ENCODE measurements at places on chromosomes 7 and 10. TPM values are rescaled to one million over a fixed set of nuclear protein-coding genes. Genes with fewer than 3 reads are reported as not detected.

FBXL13 gene
- total RNA-seq, result 0.45 TPM

TMEM236 gene
- total RNA-seq, result 0.10 TPM

AOAH gene
- 2.6 TPM for total RNA-seq

GPR15LG gene
- not detected for total RNA-seq

SLC29A3 gene
- 3.0 TPM for total RNA-seq

DNA sequence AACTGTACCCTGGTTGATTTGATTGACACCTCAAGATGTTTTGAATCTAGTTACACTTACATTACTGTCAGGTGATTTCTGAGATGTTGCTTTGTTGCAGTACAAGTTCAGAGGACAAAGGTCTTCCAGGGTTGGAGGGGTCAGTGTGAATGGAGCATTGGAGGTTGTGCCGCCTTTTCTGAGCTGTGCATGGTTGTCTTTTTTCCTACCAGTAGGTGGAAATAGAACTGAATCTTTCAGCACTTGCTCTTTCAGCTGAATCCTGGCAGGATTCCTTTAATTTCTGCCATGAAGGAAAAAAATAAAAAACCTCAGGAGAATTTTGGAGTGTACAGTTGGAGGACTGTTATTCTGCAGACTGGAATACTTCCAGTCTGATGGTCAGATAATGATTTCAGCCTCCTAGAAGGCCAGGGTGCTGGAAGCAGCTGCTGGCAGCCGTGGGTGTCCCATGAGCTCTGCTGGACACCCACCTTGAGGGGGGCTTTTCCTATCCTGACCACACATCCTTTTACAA, 82.7 kb downstream of the PLCE1 start:
- no peaks in the 10 kb centered on the region for H3K36me3 ChIP-seq
- DNase-seq, result no peak
- no peak overlapping the region for H3K27ac ChIP-seq
- H3K27me3 ChIP-seq, result peaks cover 3% of the 10 kb centered on the region
- H3K4me3 ChIP-seq, result no peak overlapping the region

- no peak for DNase-seq
- H3K4me1 ChIP-seq, result no peaks in the 10 kb centered on the region
- no peak overlapping the region for H3K4me3 ChIP-seq
- no peaks in the 10 kb centered on the region for H3K27me3 ChIP-seq
These were observed 32.0 kb downstream of the NUB1 start for GRCh38 chr7:151373599-151373998.

DNA sequence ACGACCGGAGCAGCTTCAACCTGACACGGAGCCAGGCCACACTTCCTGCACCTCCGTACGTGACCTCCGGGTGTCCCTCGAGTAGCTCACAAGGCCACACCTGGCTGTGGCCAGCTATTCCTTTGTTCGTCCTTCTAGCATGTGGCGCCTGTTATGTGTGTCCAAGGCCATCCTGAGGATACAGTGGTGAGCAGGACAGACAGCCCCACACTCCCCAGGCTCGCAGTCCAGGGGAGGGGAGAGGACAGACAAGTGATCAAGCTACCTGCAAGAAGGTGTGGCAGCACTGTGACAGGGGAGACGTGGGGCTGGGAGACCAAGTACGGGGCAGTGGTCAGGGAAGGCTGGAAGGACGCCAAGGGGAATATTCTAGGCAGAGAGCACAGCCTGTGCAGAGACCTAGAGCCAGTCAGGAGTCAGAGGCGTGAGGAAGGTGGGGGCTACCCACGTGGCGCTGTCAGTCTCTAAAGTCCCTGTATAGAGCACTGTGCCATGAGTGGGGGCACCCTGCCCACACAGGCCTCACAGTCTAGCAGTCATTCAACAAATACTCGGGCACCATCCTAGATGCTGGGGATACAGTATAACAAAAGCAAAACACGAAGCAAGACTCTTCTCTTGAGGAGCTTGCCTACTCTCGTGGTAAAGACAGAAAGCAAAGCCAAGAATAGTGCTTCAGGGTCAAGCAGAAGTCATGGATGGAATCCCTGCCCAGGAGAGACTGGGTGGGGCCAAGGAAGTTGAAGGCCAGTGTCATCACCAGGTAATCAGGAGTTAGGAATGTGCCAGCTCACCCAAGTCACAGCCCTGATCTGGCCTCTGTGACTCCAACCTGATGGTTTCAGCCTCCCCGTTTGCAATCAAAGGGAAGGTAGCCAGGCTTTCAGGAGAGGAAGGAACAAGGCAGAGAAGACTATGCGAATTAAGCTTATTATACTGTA, 58.6 kb downstream of the PROSER2 start:
- no peak for DNase-seq
- H3K27me3 ChIP-seq, result no peaks in the 10 kb centered on the region
- no peak overlapping the region for H3K27ac ChIP-seq
- no peaks in the 10 kb centered on the region for H3K36me3 ChIP-seq

DNA sequence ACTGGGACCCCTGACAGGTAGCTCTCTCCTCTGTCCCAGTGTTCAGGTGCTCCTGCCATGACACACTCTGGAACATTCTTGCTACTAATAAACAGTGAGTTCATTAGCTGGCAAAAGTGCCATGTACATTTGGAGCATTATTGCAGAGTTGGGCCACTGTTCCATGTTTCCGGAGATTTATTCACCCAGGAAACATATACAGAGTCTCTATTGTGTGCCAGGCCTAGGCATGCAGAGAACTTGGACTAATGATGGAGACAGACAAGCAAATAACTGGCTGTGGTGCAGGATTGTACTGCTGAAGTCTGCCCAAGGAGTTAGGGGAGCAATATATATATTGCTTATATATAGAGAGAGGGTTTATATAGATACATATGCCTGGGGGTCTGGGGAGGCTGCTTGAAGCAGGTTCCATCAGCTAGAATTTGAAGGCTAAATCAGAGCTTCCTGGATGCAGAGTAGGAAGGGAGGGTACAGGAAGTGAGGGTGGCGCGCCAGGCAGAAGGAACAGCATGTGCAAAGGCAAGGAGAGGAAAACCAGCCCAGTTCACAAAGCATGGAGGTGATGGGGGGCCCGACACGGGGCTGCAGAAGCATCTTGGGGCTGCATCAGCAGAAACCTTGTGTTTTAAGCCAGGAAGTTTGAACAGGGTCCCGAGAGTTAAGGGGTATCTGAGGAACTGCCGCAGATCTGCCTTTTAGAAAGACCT, 22.7 kb upstream of the EEPD1 start:
- H3K4me3 ChIP-seq, result no peak overlapping the region
- H3K27ac ChIP-seq, result no peak overlapping the region
- no peaks in the 10 kb centered on the region for H3K36me3 ChIP-seq
- DNase-seq, result no peak
- H3K4me1 ChIP-seq, result no peaks in the 10 kb centered on the region

GRCh38 chr10:9824631-9825071, 1193.0 kb upstream of the CELF2 start:
- DNase-seq, result no peak
- no peaks in the 10 kb centered on the region for H3K36me3 ChIP-seq
- H3K27ac ChIP-seq, result no peak overlapping the region
- no peak overlapping the region for H3K4me3 ChIP-seq

DNA sequence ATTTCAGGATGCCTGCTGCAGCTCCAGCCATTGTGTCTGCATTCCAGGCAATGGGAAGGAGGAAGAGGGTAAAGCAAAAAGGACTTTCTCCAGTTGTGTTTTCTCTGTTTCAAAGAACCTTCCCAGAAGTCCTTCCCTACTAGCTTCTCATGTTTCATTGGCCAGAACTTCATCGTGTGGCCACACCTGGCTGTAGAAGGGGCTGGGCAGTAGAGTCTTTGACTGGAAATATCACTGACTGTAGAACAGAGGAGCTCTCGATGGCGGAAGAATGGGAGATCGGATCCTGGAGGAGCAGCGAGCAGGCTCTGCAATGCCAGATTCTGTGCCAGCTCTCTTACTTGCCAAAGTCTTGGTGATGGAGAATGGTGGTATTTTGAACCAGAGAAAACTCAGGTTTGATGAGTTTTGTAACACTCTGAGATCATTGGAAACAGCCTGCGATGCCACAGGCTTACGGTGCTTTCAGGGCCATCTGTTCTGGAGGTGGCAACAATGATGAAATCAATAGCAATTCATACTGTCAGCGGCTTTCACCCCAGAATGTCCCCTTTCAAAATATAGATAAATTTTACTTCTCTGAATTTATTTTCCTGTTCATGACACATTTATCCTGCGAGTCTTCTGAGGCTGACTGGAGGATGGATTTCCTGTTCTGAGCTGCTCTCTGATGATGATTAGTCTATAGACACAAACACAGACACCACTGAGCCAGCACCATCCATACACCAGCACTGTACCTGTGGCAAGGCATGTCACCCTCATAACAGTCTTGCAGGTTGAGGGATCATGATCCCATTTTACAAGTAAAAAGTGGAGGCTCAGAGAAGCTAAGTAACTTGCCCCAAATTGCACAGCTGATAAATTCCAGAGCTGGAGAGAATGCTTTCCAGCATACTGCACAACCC, 204.2 kb downstream of the EMX2 start:
- DNase-seq, result no peak
- H3K4me3 ChIP-seq, result no peak overlapping the region
- H3K27ac ChIP-seq, result no peak overlapping the region
- peaks cover 4% of the 10 kb centered on the region for H3K27me3 ChIP-seq
- no peaks in the 10 kb centered on the region for H3K36me3 ChIP-seq
- H3K4me1 ChIP-seq, result no peaks in the 10 kb centered on the region

GRCh38 chr7:153835103-153835502, 217.1 kb upstream of the DPP6 start:
- H3K27me3 ChIP-seq, result no peaks in the 10 kb centered on the region
- no peak for DNase-seq
- H3K4me1 ChIP-seq, result no peaks in the 10 kb centered on the region
- no peaks in the 10 kb centered on the region for H3K36me3 ChIP-seq
- no peak overlapping the region for H3K27ac ChIP-seq

DNA sequence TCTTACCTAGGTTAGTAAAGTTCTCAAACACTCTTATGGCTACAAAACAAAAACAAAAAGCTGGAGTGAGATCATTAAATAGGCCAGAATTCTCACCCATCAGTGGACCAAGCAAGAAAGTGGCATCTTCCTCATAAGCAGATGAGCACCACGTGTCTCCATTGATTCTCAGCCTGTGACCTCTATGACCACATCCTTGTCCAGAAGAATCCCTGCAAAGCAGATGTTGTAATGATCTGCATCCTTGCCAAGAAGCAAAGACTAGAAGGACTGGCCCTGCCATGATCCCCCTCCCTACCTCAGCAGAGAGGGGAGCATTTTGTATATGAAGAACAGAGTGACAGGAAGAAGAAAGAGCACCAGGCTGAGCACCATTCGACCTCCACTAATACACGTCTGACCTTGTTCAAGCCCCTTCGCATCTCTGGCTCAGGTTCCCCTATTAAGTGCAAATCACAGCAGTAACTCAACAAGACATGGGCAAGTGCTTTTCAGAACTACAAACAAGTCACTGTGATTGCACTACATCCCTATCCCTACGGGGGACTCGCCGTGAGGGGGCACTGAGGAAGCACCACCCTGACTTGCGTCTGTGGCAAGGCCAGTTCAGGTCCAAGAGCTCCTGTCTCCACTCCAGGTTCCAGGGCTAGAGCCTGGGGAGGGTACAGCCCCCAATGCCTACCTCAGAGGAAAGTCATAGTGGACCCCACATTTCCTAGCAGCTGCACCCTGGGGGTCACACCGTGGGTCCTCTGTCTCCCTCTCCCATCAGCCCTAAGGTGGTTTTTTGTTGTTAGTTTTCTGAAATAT, 22.2 kb upstream of the RASSF4 start:
- H3K4me3 ChIP-seq, result no peak overlapping the region
- H3K27me3 ChIP-seq, result no peaks in the 10 kb centered on the region
- no peaks in the 10 kb centered on the region for H3K36me3 ChIP-seq
- no peak overlapping the region for H3K27ac ChIP-seq
- no peak for DNase-seq

DNA sequence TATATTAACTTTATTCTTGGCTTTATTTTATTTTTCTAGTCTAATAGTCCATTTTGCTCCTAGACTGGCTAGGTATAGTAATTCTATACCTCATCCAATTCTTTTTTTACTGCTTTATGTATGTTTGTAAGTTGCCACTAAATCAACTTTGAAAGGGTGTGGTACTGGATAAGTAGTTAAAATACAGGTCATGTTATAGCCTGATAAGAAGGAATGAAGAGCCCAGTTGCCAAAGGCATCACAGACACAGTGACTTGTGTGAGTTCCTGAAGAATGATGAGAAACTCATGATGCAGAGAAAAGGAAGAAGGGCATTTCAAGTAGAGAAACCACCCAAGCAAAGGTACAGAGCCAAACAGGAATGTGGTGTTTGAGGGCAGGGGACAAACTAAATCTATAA, 27.3 kb downstream of the NAPEPLD start:
- peaks cover 24% of the 10 kb centered on the region for H3K36me3 ChIP-seq
- no peak overlapping the region for H3K27ac ChIP-seq
- no peaks in the 10 kb centered on the region for H3K27me3 ChIP-seq
- no peak for DNase-seq
- H3K4me3 ChIP-seq, result no peak overlapping the region
